ENCODE measurements at places on chromosomes 4 and X.
A peak's percentile ranks its signal among the peaks of the same experiment; 100 is the strongest.

GRCh38 chrX:38262715-38263620, 42.3 kb upstream of the SRPX start:
- H3K27me3 ChIP-seq = no peaks in the 10 kb centered on the region
- H3K27ac ChIP-seq = no peak overlapping the region

DNA sequence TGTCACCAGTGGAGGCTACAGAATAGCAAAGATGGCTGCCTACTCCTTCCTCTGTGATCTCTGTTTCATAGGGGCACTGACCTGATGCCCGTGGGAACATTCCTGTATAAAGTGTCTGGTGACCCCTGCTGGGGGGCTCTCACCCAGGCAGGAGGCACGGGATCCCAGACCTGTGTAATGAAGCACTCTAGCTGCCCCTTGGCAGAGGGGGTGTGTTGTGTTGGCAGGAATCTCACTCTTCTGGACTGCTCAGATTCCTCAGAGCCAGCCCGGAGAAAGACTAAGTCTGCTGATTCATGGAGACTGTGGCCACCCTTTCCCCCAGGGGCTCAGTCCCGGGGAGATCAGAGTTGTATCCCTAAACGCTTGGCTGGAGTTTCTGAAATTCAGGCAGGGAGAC, 648.3 kb downstream of the SPRY1 start:
- no peaks in the 10 kb centered on the region for H3K36me3 ChIP-seq
- no peak for DNase-seq
- H3K27me3 ChIP-seq = no peaks in the 10 kb centered on the region
- H3K4me1 ChIP-seq = no peaks in the 10 kb centered on the region

- peaks cover 15% of the 10 kb centered on the region for H3K4me1 ChIP-seq
- no peaks in the 10 kb centered on the region for H3K36me3 ChIP-seq
- H3K4me3 ChIP-seq = no peak overlapping the region
- no peak for DNase-seq
Measured at GRCh38 chr4:40848251-40848650, 98.5 kb downstream of the NSUN7 start.

GRCh38 chrX:19886883-19887531, 393 bp downstream of the SH3KBP1 start:
- H3K27ac ChIP-seq = no peak overlapping the region
- H3K4me3 ChIP-seq = peak overlapping the region; percentile 59
- no peaks in the 10 kb centered on the region for H3K27me3 ChIP-seq
- H3K36me3 ChIP-seq = no peaks in the 10 kb centered on the region

DNA sequence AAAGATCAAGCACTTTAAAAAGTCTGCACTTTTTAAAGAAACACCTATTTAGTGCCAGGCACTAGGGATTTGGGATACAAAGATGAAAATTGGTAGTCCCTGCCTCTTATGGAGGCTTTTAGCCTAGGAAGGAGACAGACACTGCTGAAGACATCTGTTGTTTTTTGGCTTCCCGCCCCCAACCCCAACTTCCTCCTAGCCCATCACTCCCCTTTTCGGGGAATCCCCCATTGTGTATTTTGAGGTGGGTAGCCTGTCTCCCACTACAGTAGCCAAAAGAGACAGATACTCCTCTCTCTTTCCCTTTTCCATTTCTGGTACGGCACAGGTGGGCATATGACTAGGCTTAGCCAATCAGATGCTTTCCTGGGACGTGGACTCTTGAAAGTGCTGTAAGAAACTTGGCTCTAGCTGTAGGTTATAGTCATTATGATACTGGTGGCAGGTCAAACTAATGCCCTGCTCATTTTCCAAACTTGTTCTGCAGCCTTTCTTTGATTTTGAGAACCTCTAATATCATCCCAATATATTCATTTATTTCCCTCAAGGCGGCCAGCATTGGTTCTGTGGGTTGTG, 194.6 kb upstream of the RBPJ start:
- no peaks in the 10 kb centered on the region for H3K4me1 ChIP-seq
- no peak overlapping the region for H3K4me3 ChIP-seq
- H3K36me3 ChIP-seq = no peaks in the 10 kb centered on the region
- no peak overlapping the region for H3K27ac ChIP-seq
- DNase-seq = no peak

DNA sequence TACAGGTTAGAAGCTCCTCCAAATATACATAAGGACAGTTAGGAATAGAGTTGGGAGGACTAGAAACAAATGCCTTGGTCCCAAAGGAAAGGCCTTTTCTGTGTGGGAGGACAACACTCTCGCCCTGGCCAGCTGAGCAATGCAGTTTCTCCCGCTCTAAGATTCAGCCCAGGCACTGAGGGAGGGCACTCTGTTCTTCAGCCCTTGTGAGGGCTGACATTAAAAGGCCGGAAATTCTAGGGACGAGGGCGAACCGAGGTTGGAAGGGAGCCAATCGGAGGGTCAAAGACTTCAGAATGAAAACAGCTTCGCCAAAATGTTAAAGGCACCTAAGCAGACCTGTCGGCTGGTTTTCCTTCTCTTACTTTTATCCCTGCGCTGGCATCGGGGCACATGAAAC, 2.9 kb upstream of the PTCHD1 start:
- no peak for DNase-seq
- peaks cover 2% of the 10 kb centered on the region for H3K4me1 ChIP-seq
- no peak overlapping the region for H3K27ac ChIP-seq
- H3K4me3 ChIP-seq = peak overlapping the region; percentile 52

All from ascending aorta (tissue), 2 donors.